ENCODE measurements at places on chromosomes 3 and 15.

DNA sequence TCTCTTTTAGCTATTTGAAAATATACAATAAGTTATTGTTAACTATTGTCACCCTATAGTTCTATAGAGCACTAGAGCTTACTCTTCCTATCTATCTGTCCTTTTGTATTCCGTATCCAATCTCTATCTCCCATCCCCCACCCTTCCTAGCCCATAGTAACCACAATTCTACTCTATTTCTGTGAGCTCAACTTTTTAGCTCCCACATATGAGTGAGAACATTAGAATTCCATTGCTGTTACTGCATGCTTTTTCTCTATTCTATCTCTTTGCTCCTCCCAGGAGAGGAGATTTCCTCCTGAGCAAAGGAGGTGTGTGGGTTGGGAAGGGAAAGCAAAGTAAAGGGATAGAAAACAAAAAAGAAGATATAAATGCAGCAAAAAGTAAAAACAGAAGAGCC, 105.6 kb upstream of the SLC4A7 start:
- no peak for DNase-seq

- DNase-seq: no peak
Observed at GRCh38 chr3:49053543-49053942, 24.3 kb upstream of the IMPDH2 start.

GRCh38 chr3:143795874-143796273, 52.4 kb downstream of the SLC9A9 start:
- DNase-seq: no peak

DNA sequence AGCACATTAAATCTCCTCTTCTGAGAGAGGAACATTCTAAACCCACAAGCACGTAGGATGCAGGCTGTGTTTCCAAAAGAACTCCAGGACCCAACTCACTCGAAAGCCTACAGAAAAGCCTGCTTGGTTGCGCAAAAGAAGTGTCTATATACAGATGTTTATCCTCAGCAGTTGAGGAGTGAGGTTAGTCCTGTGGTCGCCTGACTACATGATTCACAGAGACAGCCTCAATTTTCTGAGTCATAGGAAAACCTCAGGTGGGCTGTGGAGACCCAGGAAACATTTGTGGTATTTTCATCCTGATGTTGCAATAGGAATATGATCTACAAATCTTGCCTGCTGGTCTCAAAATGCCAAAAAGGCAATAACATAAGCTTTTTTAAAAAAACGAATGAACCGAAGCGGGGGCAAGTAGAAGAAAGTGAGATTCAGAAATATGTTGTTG, 183.8 kb upstream of the THRB start:
- no peak for DNase-seq

DNA sequence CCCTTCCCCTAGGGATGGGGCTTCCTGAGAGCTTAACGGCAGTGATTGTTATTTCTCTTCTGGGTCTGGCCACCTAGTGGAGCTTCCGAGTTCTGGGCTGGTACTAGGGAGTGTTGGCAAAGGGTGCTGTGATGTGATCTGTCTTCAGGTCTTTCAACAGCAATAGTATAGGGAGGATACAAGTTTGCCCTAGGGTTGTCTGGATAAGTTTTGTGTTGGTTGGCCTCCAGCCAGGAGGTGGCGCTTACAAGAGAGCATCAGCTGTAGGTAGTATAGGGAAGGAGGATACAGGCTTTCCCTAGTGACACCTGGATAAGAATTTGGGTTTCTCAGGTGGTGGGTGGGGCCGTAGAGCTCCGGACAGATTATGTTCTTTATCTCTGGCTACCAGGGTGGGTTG, 19.2 kb upstream of the CPOX start:
- DNase-seq: peak; percentile 43

DNA sequence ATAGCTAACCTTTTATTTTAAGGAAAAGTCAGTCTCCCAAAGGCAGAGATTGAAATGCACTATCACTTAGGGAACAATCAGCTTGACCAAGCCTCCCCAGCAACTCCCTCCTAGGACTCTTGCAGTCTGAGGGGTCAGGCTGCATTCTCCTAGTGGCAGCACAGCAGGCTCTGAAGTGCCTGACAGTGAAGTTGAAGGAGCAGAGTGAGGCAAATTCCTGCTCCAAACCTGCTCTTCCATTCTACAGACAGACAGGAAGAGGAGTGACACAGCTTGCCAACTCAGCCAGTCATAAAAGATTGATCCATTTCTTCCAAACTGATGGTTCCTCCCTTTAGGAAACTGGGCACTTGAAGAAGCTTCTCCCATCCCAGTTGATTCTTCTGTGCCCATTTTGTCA, 43.9 kb upstream of the SMAD3 start:
- DNase-seq: no peak

DNA sequence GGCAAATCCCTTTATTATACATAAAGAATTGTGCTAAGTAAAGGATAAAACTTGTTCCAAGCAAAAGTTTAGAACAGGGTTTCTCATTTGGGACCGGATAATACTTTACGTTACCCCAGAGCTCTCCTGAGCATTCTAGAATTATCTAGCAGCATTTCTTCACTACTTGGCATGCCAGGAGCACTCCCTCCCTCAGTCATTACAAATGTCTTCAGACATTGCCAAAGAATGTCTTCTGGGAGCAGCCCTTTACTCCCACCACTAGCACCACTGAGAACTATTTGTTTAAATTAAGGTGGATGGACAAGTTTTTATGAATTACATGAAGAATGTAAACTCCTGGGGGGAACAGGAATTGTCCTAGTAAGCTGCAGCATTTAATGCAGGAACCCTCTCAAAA, 516.4 kb downstream of the GBE1 start:
- DNase-seq: no peak

GRCh38 chr3:168517249-168518071, 421.7 kb upstream of the GOLIM4 start:
- DNase-seq: no peak

GRCh38 chr3:127765735-127766134, 56.6 kb downstream of the MGLL start:
- no peak for DNase-seq

DNA sequence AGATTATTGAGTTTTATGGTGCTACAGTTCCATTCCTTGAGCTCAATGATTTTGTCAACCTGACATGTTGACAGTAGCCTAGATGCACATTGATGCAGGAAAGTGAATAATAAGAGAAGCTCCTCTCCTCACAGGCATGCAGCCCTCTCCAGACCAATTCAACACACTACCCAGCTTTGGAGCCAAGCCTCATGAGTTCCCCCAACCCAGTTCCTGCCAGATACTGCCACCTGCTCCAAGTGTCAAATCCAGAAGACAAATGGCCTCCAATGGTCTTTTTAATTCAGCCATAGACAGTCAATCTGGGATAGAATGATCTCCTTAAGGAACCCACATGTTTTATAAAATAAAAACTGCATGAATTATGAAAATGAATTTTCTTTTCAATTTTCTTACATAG, 83.7 kb upstream of the ARHGEF3 start:
- no peak for DNase-seq
